ENCODE measurements at places on chromosomes 3 and 15. TPM values are rescaled to one million over a fixed set of nuclear protein-coding genes. Genes with fewer than 3 reads are reported as not detected.

The MESP1 gene
- 0.52 TPM for total RNA-seq

The CLDN16 gene
- under 0.01 TPM for total RNA-seq

The TRH gene
- total RNA-seq: 0.52 TPM

The RASSF1 gene
- total RNA-seq: 17.7 TPM

The SERPINI2 gene
- not detected for total RNA-seq

The PLEKHO2 gene
- 16.7 TPM for total RNA-seq

The RHCG gene
- total RNA-seq: not detected

The NPAP1 gene
- total RNA-seq: not detected

The RBP2 gene
- total RNA-seq: not detected

The CCDC80 gene
- 25.6 TPM for total RNA-seq

The SPTBN5 gene
- total RNA-seq: 1.0 TPM

The HSPBAP1 gene
- 8.9 TPM for total RNA-seq

The LOXL1 gene
- 7.8 TPM for total RNA-seq

The HTR3E gene
- not detected for total RNA-seq

The KBTBD8 gene
- total RNA-seq: 3.1 TPM

The KPNA1 gene
- 22.4 TPM for total RNA-seq

The WDR93 gene
- not detected for total RNA-seq

The CLDN1 gene
- 1.6 TPM for total RNA-seq
